ENCODE measurements at places on chromosomes 12 and 14. TPM values are rescaled to one million over a fixed set of nuclear protein-coding genes. Genes with fewer than 3 reads are reported as not detected.

CEP290 gene
- total RNA-seq = 6.4 TPM

PLA2G1B gene
- not detected for total RNA-seq

LRCOL1 gene
- total RNA-seq = not detected

SIX6 gene
- not detected for total RNA-seq

ANKRD9 gene
- 14.9 TPM for total RNA-seq

PMCH gene
- not detected for total RNA-seq

GRCh38 chr14:23183158-23183470, 346 bp downstream of the SLC7A8 start:
- H3K27ac ChIP-seq = no peak overlapping the region
- no peaks in the 10 kb centered on the region for H3K36me3 ChIP-seq
- H3K27me3 ChIP-seq = no peaks in the 10 kb centered on the region
- peak overlapping the region; percentile 79 for H3K4me3 ChIP-seq
- peak; percentile 55 for DNase-seq

GRCh38 chr12:106445959-106446358, 88.4 kb downstream of the POLR3B start:
- peaks cover 11% of the 10 kb centered on the region for H3K36me3 ChIP-seq
- H3K4me1 ChIP-seq = no peaks in the 10 kb centered on the region
- H3K27me3 ChIP-seq = no peaks in the 10 kb centered on the region
- DNase-seq = no peak
- no peak overlapping the region for H3K27ac ChIP-seq
- no peak overlapping the region for H3K4me3 ChIP-seq

DNA sequence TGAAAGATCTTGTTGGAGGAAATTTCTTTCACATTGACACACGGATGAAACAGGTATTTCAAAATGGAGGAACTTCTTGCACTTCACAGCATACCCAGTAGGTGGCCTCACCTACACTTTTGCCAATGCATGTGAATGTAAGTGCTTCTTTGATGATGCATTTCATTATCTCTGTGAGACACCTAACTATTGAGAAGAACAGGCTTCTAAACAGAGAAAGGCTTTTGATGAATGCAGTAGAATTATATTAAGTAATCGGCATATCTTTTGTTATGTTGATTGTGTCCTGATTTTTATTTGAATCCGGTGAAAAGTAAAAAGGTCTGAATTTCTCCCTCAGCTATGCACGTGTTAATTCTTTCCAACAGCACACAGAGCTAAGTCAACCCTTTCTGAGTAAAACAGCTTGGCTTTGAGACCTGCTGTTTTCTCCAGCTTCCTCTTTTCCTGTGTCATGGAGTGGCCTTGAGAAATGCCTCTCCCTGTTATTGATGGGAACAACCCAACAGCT, 399.0 kb downstream of the NAV3 start:
- no peak overlapping the region for H3K4me3 ChIP-seq
- no peaks in the 10 kb centered on the region for H3K36me3 ChIP-seq
- no peak overlapping the region for H3K27ac ChIP-seq
- H3K27me3 ChIP-seq = no peaks in the 10 kb centered on the region
- no peaks in the 10 kb centered on the region for H3K4me1 ChIP-seq

DNA sequence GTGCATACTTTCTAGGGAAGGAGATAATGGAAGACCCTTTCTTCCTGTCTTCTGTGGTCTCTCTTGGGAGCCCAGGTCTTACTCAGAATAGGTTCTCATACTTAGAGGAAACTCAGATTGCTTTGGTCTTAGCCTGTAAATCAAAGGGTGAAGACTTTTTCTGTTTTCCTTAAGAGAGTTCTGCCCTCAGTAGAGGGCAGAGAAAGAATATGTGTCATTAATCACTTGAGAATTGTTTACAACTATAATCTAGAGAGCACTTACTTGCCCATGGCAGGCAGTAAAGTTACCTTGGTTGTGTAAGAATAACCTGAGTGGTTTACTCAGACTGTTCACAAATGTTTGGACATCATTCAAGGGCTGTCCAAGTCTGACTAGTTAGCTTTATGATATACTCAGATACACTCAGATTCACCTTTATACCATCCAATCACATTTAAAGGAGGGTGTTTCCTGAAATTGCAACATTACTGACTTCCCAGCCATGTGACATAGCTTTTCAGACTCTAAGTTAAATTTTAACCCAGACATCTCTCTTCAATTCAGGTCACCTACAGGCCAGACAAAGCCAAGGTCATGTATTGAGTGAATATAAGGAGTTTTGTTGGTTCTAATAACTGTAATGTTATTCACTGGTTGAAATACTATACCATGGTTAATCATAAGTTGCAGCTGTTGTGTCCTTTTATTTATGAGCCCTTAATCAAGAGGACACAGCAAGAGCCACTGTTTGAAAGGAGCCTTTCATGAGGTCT, 372.2 kb downstream of the RAD51B start:
- DNase-seq = no peak
- no peak overlapping the region for H3K4me3 ChIP-seq
- peaks cover 1% of the 10 kb centered on the region for H3K4me1 ChIP-seq
- H3K27me3 ChIP-seq = no peaks in the 10 kb centered on the region
- H3K27ac ChIP-seq = no peak overlapping the region

GRCh38 chr12:56983386-56983785, 23.0 kb downstream of the ZBTB39 start:
- H3K36me3 ChIP-seq = no peaks in the 10 kb centered on the region
- no peak overlapping the region for H3K4me3 ChIP-seq
- no peaks in the 10 kb centered on the region for H3K4me1 ChIP-seq
- no peaks in the 10 kb centered on the region for H3K27me3 ChIP-seq

GRCh38 chr14:22929104-22929960, at the start of gene PRMT5:
Gene PRMT5 (minus strand): TSS chr14:22929376. CDS start chr14:22929361, 15 bp downstream.
- H3K4me1 ChIP-seq = peaks cover 21% of the 10 kb centered on the region
- no peaks in the 10 kb centered on the region for H3K27me3 ChIP-seq
- peak within 1 kb of the TSS; percentile 91 for H3K4me3 ChIP-seq
- peaks cover 12% of the 10 kb centered on the region for H3K36me3 ChIP-seq
- H3K27ac ChIP-seq = peak within 1 kb of the TSS; percentile 88

- no peaks in the 10 kb centered on the region for H3K27me3 ChIP-seq
- no peak for DNase-seq
- no peaks in the 10 kb centered on the region for H3K36me3 ChIP-seq
- H3K4me3 ChIP-seq = no peak overlapping the region
- H3K27ac ChIP-seq = no peak overlapping the region
- H3K4me1 ChIP-seq = no peaks in the 10 kb centered on the region
These were observed 1102.8 kb downstream of the BCL11B start for GRCh38 chr14:98169170-98169587.

DNA sequence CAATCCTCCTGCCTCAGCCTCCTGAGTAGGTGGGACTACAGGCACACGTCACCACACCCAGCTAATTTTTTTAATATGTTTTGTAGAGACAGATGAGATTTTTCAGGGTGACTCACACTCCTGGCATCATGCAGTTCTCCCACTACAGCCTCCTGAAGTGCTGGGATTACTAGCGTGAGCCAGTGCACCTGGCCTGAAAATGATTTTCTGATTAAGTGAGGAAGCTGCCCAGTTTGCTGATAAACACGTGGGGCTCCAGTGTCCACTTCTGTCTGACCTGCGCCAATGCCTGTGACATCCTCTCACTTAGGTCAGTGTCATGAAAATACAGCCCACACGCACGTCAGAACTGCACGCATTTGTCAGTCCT, 37.0 kb upstream of the SFSWAP start:
- no peak overlapping the region for H3K27ac ChIP-seq
- H3K27me3 ChIP-seq = peaks cover 22% of the 10 kb centered on the region
- peak; percentile 20 for DNase-seq
- no peaks in the 10 kb centered on the region for H3K4me1 ChIP-seq

DNA sequence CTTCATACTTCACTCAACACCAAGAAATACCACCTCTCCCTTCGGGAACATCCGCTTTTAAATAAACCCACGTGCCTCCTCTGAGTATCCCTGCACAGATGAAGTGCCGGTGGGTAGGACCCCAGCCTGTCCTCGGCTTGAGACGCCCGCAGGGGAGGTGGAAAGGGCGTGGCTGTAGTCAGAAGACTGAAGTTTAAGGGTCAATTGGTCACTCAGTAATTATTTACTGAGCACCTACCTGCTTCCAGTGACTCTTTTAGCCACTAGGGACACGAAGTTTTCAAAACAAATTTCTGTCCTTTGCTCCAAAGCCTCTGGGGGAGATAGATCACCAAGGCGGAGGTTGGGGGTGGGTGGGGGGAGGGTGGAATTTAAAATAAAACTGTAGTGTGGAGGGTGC, 309.4 kb downstream of the VRK1 start:
- no peaks in the 10 kb centered on the region for H3K27me3 ChIP-seq
- H3K4me1 ChIP-seq = no peaks in the 10 kb centered on the region
- H3K4me3 ChIP-seq = no peak overlapping the region
- no peak for DNase-seq
- no peaks in the 10 kb centered on the region for H3K36me3 ChIP-seq

GRCh38 chr12:5577211-5577612, 145.3 kb downstream of the NTF3 start:
- no peaks in the 10 kb centered on the region for H3K36me3 ChIP-seq
- H3K27me3 ChIP-seq = no peaks in the 10 kb centered on the region
- H3K27ac ChIP-seq = no peak overlapping the region
- DNase-seq = no peak

DNA sequence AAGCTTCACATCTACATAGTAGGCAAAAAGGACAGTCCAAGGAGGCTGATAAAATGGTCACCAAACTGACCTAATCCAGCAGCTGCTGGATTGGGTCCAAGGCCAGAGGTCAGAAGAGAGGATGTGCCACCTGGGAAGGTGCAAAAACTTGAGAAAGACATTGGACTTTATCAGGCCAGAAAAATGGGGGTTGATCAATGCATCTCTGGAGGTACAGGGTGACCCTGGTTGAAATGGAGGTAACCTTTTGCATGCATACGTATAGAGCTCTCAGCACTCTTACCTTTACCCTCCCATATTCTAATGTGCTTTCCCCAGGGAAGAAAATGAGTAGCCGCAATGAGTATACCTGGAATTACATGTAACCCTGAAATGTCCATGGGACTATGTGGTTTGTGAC, 16.0 kb downstream of the BTG1 start:
- no peak overlapping the region for H3K4me3 ChIP-seq
- no peak overlapping the region for H3K27ac ChIP-seq
- H3K36me3 ChIP-seq = no peaks in the 10 kb centered on the region
- peaks cover 23% of the 10 kb centered on the region for H3K4me1 ChIP-seq
- H3K27me3 ChIP-seq = no peaks in the 10 kb centered on the region

DNA sequence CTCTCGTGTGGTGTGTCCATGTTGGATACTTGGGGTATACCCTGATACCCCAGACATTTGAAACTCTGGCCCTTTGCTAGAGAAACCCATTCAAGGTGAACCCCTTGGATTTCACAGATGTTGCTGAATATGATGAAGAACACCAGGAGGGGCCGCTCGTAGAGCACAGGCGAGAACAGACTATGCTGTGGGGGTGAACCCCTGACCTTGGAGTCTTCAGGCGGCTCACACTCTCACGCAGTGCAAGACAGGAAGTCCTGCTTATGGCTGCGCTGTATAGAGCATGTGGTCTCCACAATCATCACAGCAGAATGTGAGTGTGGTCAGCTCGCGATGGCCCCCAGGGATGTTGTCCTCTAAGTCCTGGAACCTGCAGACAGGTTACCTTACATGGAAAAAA, 60.4 kb downstream of the SLC15A4 start:
- H3K27me3 ChIP-seq = peaks cover 10% of the 10 kb centered on the region
- H3K4me3 ChIP-seq = no peak overlapping the region
- H3K36me3 ChIP-seq = no peaks in the 10 kb centered on the region
- no peak overlapping the region for H3K27ac ChIP-seq
- no peaks in the 10 kb centered on the region for H3K4me1 ChIP-seq

- H3K27me3 ChIP-seq = peaks cover 29% of the 10 kb centered on the region
- peak; percentile 39 for DNase-seq
- H3K27ac ChIP-seq = no peak overlapping the region
- peaks cover 12% of the 10 kb centered on the region for H3K4me1 ChIP-seq
These were observed 2.8 kb upstream of the SIX1 start for GRCh38 chr14:60651796-60652673.

DNA sequence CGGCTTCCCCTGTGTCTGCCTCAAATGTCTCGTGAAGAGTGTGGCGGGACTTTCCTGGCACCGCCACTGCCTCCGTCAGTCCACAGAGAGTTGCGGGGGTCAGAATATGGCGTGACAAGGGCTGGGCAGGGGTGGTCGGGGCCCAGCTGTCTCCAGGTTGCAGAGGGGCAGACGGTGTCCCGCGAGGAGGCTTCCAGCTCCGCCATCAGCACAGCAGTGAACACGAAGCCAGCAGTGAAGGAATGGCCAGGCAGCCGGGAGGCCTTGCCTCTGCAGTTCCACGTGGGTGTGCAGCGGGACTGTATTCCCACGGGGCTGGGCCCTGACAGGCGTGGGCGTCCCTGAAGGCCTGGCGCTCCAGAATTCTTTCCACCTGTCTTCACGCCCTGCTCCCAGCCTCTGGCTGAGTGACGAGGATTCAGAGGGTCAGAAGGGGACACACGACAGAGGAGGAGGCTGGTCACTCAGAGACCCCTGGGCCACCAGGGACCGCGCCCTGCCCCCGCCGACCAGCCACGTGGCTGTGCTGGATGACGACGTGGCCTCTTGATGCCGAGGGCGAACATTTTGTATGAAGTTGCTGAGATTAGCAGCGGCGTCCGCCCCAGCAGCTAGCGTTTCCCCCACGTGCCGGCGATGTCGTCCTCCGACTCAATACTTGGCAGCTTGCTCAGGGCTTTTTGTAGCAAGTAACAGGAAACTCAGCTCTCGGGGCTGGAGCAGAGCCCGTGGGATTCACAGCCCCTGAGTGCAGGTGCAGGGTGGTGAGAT, 25.0 kb upstream of the GALNT9 start:
- no peak for DNase-seq
- no peak overlapping the region for H3K4me3 ChIP-seq
- peaks cover 27% of the 10 kb centered on the region for H3K27me3 ChIP-seq

DNA sequence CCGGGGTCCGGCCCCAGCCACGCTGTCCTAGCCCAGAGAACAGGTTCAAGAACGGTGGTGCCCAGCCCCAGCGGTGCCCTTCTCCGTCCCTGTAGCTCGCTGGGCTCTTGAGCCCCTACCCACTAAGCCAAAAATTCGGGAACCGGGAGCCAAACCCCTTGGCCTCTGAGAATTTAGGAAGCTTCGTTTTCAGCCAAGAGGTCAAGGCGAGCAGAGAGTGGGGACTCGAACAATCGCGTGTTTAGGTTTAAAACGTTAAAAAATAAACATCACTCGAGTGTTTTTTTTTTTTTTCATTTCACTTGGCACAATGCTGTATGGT, 6.2 kb downstream of the SIX1 start:
- peak overlapping the region; percentile 56 for H3K4me3 ChIP-seq
- peak overlapping the region; percentile 46 for H3K27ac ChIP-seq
- H3K4me1 ChIP-seq = peaks cover 33% of the 10 kb centered on the region
- H3K27me3 ChIP-seq = no peaks in the 10 kb centered on the region

- H3K4me1 ChIP-seq = peaks cover 12% of the 10 kb centered on the region
- H3K27ac ChIP-seq = no peak overlapping the region
- H3K36me3 ChIP-seq = peaks cover 84% of the 10 kb centered on the region
- H3K4me3 ChIP-seq = no peak overlapping the region
- DNase-seq = no peak
- no peaks in the 10 kb centered on the region for H3K27me3 ChIP-seq
These were observed 13.8 kb downstream of the MGST1 start for GRCh38 chr12:16361142-16361783.

GRCh38 chr14:77979171-77979570, 179.3 kb downstream of the ADCK1 start:
- H3K4me3 ChIP-seq = no peak overlapping the region
- no peak for DNase-seq
- H3K36me3 ChIP-seq = no peaks in the 10 kb centered on the region
- no peaks in the 10 kb centered on the region for H3K4me1 ChIP-seq
- H3K27ac ChIP-seq = no peak overlapping the region

GRCh38 chr14:21486640-21487087, 9.7 kb downstream of the TOX4 start:
- peak overlapping the region; percentile 63 for H3K27ac ChIP-seq
- DNase-seq = peak; percentile 88
- H3K36me3 ChIP-seq = peaks cover 38% of the 10 kb centered on the region
- H3K4me1 ChIP-seq = peaks cover 17% of the 10 kb centered on the region
